Suppressor macrophage treated with lipopolysaccharide for 1 hour (primary cell): ENCODE measurements at places on chromosomes 12 and 14.

DNA sequence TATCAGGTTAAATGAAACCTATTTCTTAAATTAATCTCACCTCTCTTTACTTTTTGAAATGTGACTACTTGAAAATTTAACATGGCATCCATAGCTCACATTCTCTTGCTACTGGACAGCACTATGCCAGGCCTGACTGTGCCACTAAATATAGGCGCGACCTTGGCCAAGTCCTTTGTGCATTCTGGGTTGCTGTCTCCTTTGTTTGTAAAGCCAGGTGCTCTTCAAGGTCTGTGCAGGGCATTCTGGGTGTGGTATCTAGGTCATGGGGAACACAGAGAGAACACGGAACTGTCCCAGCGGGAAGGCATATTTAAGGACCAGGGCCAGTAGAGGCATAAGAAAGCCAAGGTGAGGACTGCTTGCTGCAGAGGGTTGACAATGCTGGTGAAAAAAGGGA, 121.2 kb downstream of the ZNF664 start:
- no peak for DNase-seq

- no peak for DNase-seq
Observed at GRCh38 chr12:131220331-131220685, 266.6 kb downstream of the ADGRD1 start.

- DNase-seq: no peak
Observed at GRCh38 chr12:49277466-49277865, 12.6 kb downstream of the TUBA1C start.

GRCh38 chr14:59871166-59871495, 555 bp upstream of the RTN1 start:
- DNase-seq: no peak

- DNase-seq: no peak
Observed at GRCh38 chr12:117352206-117352605, 9.2 kb downstream of the NOS1 start.

DNA sequence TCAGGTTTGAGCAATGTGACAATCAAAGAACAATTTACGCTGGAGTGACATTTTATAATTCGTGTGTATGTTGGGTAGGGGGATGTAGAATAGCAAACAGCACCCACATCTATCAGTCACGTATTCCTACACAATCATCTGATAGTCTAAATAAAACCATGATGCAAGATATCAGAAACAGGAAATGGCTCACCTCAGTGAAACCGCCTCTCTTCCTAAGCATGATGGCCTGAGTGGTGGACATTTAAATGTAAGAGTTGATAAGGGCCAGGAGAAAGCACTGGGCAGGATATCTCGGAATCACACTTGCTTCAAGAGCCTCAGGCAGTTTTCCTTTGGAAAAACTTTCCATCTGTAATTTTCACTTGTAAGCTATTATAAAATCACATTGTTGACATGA, 128.2 kb downstream of the GRIP1 start:
- no peak for DNase-seq

- no peak for DNase-seq
Observed at GRCh38 chr14:58709949-58710348, 72.2 kb downstream of the DACT1 start.

DNA sequence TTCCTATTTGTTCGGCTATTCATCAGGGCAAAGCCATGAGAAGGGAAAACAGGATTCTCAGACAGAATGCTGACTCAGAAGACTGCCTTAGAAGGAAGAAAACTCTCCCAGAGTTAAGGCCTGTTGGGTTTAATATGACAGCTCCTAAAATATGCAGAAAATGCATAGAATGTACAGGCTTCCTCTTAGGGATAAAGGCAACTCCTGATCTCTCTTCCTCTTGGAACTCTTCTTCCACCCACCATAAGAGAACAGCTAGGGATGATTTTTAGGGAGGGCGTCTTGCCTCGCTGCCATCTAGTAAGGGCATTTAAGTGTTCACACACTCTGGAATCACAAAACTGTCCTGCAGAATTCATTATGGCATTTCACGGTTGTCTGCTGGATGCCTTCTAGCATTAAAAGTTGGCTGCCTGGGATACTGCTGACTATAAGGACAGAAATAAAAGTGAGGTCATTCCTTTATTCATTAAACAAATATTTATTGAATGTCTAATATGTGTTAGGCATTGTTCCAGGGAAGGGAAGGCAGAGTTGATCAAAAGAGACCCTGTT, 73.7 kb downstream of the DCAF5 start:
- no peak for DNase-seq

DNA sequence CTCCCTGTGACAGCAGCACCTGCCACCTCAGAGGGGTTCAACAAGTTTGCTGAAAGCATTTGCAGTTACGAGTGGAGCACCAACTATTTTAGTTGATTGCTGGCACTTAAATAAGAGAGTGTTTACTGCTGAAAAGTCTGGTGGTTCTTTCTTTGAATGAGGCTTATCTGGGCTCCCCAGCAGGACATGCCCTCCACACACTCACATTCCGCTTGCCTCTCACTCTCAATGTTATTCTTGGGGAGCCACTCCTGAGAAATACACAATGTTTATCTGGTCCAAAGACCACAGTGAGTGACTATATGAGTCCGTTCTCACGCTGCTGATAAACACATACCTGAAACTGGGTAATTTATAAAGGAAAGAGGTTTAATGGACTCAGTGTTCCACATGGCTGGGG, 31.9 kb downstream of the NT5DC3 start:
- DNase-seq: no peak

DNA sequence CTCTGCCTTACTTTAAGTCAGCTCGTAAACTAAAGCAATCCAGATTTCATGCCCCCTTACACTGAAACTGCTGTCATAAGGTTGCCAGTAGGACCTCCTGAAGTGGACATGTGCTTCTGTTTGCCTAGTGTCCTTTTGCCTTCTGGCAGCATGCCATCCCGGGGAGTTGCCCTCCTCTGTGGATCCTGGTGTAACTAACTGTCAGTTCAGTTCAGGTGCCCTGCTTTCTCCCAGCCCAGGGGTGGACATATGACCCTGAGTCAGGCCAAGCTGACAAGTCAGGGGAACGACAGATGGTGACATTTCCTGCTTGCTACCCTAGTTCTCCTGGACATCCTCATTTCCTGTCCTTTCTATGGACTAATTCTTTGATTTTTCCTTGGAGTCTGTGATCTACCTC, 25.6 kb downstream of the AKAP6 start:
- no peak for DNase-seq

GRCh38 chr12:120234643-120235368, 30.7 kb downstream of the PXN start:
- peak; percentile 91 for DNase-seq

DNA sequence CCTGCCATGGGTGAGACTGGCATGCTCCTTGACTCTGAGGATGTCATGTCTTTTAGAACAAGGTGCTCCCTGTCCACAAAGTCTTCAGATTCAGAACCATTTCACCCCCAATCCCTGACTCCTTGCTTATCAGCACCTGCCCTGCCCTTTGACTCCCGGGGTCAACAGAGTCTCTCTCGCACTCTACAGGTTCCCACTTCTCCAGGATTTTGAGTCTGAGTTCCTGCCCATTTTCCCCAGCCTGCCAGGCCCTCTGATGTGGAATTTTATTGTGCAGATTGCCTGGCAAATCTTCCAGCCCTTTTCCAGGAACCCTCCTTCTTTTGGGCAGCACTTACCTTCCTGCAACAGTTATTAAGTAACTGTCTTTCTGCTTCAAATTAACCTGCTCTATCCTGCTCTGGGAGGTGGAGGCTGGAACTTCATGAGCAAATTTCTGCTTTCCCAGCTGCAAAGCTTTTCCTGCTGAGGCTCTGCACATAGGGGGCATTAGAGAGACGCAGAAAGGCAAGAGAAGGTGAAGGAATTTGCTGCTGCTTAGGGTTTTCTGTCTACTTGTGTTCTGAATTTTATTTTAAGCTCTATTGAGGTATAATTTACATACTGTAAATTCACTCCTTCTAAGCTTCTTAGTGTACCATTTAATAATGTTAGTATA, 259.1 kb downstream of the PCNX1 start:
- peak; percentile 44 for DNase-seq

DNA sequence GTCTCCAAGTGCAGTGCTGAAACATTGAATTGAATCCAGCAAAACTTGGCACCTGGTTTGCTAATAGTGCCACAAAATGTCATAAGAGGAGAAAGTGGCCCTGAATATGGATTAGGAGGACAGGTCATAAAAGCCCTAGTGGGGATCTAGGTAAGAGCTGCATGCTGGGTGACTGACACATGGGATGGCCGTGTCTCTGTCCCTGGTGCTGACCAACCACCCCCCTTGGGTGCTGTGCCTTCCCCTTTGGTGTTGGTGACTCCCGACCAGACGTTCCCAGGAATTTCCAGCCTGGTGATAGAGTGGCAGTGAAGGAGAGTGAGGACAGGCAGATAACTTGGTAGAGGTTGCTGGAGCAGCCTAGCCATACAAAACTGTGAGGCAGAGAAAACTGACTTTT, 142.8 kb downstream of the VRK1 start:
- DNase-seq: peak; percentile 21

DNA sequence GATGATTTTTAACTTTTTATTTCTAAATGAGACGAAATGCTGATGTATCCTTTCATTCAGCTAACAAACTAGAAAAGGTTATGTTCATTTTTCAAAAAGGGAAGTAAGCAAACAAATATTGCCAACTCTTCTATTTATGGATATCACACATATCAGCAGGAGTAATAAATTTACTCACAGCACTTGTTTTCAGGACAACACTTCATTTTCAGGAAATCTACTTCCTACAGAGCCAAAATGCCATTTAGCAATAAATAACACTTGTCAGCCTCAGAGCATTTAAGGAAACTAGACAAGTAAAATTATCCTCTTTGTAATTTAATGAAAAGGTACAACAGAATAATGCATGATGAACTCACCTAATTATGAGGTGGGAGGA, 139.6 kb downstream of the HMGA2 start:
- no peak for DNase-seq

GRCh38 chr12:84355561-84355960, 557.0 kb downstream of the SLC6A15 start:
- no peak for DNase-seq

DNA sequence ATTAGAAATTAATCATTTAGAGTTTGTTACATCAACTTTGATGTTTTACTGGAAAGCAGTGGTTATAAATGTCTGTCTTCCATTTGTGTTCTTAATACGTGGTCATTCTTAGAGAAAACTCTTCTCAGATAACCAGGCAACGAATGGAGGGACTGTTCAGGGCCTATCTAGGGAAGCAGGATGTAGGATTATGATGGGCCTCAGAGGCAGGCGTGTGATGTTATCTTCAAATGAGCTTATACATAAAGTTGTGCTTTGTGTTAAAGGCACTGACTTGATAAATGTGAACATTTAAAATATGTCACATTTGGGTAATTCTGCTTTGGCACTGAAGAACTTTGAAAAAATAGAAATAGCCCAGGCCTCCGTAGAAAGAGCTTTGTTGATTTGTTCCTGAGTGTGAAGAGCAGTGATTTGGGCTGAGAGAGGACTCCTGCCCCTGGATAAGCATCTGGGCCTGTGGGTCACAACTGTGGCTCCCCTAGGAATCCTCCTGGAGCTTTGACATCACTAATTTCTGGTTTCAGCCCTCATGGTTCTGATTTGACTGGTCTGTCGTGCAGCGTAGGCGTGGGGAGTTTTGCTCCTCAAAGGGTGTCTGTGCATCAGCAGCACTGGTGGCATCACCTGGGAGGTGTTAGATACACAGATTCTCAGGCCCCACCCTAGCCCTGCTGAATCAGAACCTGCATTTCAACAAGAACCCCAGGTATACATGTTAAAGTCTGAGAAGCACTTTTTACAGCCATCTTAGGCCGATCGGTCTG, 55.4 kb downstream of the SAMD4A start:
- no peak for DNase-seq

DNA sequence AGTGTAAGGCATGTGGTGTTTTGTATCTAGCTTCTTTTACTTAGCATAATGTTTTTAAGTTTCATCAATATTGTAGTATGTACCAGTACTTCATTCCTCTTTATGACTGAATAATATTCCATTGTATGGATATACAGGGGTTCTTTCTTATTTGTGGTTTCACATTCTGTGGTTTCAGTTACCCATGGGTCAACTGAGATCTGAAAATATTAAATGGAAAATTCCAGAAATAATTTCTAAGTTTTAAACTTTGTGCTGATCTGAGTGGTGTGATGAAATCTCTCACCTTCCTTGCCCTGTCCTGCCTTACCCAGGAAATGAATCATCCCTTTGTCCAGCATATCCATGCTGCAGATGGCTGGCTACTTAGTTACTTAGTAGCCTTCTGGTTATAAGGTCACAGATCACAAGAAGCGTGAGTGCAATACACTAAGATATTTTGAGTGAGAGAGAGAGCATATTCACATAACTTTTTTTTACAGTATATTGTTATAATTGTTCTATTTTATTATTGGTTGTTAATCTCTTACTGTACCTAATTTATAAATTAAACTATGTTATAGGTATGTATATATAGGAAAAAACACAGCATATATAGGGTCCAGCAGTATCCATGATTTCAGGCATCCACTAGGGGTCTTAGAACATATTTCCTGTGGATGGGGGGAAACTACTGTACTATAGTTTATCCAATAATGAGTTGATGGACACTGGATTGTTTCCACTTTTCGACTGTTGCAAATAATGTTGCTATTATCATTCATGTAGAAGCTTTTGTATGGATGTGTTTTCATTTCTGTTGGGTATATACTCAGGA, 59.6 kb upstream of the LRTM2 start:
- peak; percentile 18 for DNase-seq

DNA sequence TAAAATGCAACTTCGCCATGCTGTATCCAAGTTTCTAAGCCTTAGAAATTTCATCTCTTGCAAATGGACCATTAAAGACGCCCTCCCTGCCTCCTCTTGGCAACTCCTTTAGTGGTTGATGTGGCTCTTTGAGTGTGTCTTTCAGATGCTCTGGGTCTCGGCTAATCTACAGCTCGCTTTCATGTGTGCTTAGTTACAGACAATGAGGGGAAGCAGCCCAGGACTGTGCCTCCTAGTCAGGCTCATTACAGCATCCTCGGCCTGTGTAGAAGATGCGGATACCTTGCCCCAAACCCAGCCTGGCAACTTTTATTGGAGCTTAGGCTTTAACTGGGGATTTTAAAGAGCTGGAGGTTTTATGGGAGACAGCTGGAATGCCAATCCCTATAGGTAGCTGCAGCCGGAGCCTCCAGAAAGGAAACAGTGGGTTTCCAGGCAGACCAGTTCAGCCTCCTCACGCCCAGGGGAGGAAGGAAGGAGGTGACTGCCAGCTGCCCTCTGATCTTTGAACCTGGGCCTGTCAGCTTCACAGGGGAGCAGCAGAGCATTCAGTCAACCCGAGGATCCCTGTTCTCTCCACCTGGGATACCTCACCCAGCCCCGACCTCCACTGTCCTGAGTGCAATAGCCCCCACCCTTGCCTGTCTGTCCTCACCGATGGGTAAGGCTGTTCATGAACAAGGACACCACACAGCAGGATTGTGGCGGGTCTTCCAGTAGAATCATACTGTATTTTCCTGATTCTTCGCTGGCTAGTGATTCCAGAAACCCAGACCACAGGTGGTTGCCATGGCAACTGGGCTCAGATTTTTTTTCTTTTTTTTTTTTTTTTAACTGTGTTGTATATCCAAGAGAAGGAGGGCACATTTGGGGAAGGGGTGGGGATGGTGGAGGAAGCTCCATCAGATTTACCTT, 638.5 kb downstream of the MED13L start:
- no peak for DNase-seq

- DNase-seq: no peak
Observed at GRCh38 chr12:95213928-95214327, 3.3 kb downstream of the FGD6 start.
